ENCODE measurements at places on chromosomes 2 and 18. TPM values are rescaled to one million over a fixed set of nuclear protein-coding genes. Genes with fewer than 3 reads are reported as not detected.

DNA sequence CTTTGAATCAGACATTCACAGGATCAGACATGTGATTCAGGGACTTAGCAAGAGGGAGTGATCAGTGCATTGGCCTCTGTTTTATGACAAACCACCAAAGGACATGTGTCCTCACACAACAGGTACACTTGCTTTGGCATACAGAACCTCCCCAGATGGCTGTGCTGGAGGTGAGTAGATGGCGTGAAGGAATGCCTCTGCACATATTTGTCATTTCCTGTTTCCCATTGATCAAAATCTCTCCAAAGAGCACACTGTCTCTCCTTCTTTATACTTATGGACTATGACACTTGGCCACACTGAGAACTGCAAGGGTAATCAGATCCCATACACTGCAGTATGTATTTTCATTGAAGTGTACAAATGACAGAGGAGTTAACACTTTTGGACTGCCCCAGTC lies 927.6 kb downstream of the TSN start:
- DNase-seq = no peak

DNA sequence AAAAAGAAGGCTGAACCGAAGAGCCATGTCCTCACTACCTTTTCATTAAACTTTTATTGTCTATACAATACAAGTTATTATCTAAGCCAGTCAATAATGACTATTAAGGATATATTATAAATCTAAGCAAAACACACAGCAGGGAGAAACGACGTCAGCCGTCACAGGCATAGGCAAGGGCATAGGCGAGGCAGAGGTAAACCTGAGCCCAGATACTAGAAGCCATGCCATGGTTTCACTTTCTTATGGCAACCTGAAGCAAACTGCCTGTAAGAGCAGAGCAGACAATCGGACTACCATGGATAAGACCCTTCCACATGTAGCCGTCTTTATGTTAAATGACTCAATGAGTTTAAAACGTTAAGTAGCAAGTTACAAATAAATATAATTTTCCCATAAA lies 238.5 kb upstream of the ZNF521 start:
- DNase-seq = no peak

- no peak for DNase-seq
Observed at GRCh38 chr2:177383935-177384334, 8.6 kb upstream of the AGPS start.

Gene ESPNL
- total RNA-seq = not detected

- no peak for DNase-seq
Observed at GRCh38 chr2:19062370-19062769, 296.1 kb downstream of the OSR1 start.

Gene TTN
- 20.2 TPM for total RNA-seq

Gene GCFC2
- total RNA-seq = 35.5 TPM

Gene SLC19A3
- 0.95 TPM for total RNA-seq

DNA sequence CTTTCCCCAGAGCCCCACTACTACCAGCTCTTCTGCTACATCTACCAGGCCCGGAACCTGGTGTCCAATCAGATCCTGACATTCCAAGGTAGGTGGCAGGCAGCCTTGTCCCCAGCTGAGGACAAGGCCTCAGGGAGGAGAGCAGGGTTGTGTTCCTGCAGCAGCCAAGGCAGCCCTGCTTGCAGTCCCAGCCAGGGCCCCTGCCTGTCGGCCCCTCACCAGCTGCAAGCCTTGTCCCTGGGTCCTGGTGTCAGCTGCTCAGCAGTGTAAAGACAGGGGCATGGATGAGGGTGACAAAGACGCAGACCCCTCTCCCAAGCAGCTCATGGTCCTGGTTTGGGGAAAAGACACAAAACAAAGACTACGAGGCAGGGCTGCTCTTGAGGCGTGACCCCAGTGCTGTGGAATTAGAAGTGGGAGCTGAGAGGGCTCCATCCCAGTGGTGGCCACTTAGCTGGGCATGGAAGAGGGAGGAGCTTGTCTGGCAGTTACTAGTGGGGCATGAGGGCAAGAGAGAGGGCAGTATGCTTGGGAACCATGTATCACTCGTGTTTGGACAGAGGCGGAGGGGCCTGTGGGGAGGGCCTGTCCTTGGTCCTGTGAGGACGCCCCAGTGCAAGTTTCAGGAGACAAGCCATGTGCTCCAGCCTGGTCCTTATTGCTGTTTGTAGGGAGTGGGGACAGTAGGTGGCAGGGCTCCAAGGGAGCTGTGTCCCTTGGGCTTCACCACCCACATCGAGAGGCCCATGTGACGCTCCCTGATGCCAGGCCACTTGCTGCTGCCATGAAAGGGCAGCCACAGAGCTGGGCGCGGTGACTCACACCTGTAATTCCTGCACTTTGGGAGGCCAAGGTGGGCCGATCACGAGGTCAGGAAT lies 47.5 kb downstream of the LMAN2L start:
- peak; percentile 50 for DNase-seq

DNA sequence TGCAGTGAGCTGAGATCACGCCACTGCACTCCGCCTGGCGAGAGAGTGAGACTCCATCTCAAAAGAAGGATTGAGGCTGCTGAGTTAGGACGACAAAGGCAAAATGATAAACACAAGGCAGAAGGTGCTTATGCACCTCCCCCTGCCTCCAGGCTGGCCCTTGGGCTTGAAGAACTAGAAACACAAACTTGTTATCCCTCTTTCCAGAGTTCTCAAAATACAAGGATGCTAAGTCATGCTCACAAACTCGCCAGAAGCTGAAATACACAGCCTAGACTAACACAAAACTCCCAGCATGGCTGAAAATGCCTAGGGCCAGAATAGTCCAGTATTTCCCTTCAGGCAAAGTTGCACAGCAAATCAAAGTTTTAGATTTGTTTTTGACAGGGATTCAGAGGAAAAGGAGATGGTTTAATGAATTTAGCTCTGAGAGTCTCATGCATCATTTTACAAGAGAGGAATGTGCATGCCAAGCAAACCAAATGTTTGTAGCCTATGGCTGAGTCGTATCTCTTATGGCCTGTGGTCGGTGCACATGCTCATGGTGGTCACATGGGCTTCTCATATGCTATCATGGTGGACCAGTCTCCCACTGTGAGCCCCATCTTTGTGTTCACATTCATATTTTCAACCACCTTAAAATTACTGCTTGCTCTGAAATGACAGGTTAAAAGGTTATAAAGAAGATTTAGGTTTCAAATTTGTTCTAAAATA lies 16.2 kb upstream of the MREG start:
- DNase-seq = no peak

Gene KYNU
- total RNA-seq = 2.2 TPM

Gene UBE2F
- 81.5 TPM for total RNA-seq

DNA sequence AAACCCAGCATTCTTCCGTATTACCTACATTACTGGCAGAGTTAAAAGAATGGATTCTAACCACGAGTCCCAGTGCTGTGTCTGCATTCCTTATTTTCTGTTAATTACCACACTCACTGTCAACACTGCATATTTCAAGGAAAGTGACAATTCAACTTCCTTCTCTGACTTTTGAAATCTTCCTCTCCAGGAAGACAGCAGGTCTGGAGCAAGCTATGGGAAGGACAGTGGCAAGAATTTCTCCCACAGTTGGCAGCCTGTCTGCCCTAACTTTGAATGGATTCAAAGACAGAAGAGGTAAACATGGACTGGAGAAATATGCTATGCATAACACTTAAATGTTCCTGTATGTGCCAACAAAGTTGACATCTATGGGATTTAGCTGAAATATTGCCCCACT lies 700.5 kb upstream of the CHAC2 start:
- no peak for DNase-seq

Gene HAT1
- total RNA-seq = 41.0 TPM

- DNase-seq = no peak
Observed at GRCh38 chr2:237987268-237987667, 20.5 kb downstream of the UBE2F start.

GRCh38 chr2:120566331-120567035 lies 169.2 kb upstream of the GLI2 start:
- peak; percentile 74 for DNase-seq

DNA sequence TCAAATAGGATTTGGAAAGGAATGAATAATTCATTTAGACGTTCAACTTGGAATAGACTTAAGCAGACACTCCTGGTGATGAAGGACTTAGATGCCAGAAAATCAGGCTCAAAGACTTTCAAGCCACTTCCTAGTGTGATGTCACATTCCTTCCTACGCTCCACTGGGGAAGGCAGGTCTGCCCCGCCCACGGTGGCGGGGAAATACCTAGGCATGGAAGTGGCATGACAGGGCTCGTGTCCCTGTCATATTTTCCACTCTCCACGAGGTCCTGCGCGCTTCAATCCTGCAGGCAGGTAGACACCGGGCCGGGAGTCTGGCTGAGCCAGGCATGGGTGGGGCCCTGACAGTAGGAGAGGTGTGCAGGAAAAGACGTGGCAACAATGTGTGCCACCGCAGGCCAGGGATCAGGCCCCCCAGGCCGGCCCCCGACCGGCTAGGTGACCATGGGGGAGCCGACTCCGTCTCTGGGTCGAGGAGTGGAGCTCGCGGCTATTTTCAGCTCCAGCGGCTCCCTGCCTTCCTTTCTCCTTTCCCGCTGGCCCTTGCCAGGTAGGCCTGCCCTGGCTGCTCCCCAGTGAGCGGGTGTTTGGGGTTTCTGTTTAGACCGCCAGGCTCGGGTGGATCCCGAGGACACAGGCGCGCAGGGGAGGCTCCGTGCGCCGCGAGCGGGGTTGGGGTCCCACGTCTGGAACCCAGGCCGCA lies at the start of gene IL1RL2:
Gene IL1RL2, plus strand, starts transcription at position 233 of the 705 bp plus-strand sequence. CDS start 845 bp downstream, outside the sequence.
- DNase-seq = peak; percentile 66

DNA sequence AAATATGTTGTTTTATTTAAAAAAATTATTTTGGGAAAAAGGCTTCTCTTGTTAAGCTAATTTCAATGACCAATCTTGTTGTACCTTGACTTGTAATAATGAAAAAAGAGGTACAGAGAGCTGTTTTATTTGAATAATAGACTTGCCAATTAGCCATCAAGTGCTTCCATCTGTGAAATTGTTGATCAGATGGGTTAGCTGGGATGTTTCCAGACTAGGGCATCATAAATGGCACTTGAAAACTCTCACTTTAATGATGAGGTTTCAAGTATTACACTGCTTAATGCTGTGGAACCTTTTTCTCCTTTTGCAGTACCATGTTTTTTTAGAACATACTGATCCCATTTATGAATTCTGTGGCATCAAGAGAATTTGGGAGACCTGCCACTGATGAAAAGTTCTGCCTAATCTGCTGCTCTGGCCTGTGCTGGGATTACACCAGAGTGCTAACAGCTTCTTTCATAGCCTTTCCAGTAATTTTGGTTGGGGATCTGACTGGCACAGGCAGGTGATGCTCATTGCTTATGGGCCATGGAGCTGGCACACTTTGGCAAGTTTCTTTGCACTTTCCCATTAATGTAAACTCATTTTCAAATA lies 24.2 kb downstream of the PSMD14 start:
- DNase-seq = no peak

DNA sequence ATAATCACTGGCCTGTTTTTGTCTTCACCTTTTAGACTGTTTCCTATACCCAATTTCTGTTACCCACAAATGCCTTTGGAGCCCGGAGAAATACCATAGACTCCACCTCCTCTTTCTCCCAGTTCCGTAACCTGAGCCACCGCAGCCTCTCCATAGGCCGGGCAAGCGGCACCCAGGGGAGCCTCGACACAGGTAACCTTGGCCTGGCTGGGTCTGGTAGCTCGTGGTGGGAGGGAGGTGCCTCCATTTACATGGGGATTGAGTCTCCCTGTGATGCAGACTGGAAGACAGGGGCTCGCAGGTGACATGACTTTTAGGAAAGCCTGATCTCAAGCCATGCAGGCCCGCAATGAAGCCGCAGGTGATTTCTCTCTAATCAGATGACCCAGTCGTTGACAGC lies 100.6 kb downstream of the CABLES1 start:
- no peak for DNase-seq

GRCh38 chr2:9585486-9585885 lies 29.9 kb upstream of the ADAM17 start:
- no peak for DNase-seq

Gene RRM2
- total RNA-seq = 0.16 TPM

Gene TRPM8
- not detected for total RNA-seq

DNA sequence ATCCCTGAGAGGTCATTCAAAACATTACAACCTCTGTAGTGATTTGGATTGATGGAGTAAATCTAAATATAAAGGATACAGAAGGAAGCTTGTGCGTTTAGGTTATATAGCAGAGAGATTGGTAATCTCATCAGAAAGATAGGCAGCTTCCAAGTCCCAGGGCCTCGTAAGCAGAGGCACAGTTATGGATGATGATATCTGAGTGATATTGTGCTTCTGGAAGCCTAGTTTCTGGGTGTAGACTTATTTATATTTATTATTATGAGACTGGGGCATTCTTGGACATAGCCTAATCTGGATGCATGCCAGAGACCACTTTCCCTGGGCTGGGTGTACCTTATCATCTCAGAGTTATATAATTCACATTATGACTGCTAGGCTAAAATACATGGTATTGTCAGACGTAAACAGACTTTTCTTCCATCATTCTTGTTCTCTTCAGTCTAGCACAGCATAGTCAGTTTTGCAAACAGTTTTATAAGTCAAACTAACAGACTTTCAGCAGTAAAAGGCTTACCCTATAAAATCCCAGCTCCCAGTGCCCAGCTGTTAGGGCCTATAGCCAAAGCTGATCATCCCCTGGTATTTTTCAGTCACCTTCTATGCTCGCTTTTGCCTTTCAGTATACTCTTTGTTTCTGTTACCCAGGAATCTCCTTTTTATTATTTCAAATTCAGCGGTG lies 47.9 kb downstream of the RAB3GAP1 start:
- DNase-seq = no peak

DNA sequence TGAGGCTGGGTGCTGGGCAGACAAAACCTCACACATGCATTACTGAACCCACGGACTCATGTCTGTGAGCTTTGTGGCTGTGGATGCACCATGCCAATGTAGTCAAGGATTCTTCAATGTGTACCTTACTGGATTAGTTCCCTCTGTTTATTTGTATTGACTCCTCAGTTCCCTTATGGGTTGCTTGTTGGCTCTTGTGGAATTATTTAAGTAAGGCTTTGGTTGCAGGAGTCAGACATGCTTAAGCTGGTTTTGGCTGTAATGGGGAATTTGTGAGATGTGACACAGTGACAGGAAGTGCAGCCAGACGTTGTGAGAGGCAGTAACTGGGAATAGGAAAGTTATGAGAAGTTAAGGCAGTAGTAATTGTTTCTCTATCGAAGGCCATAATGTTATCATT lies 13.6 kb upstream of the IL1RN start:
- no peak for DNase-seq

Gene EGR4
- total RNA-seq = 0.14 TPM

Gene FAM124B
- total RNA-seq = 1.9 TPM

Gene TSPYL6
- total RNA-seq = 0.16 TPM
